ENCODE measurements at places on chromosomes 16 and 17. TPM values are rescaled to one million over a fixed set of nuclear protein-coding genes. Genes with fewer than 3 reads are reported as not detected.

ZKSCAN2 gene
- polyA plus RNA-seq, result 0.43 TPM

KCNG4 gene
- not detected for polyA plus RNA-seq

TAT gene
- polyA plus RNA-seq, result not detected

MT1H gene
- polyA plus RNA-seq, result 32.9 TPM

ABCA6 gene
- polyA plus RNA-seq, result 2.9 TPM

GDPD3 gene
- polyA plus RNA-seq, result 82.8 TPM

KRTAP4-4 gene
- not detected for polyA plus RNA-seq

CIITA gene
- polyA plus RNA-seq, result 2.8 TPM
